Stimulated activated CD8-positive, alpha-beta memory T cell treated with anti-CD3 and anti-CD28 coated beads, Interleukin-7, amount 100 ng/mL, for 48 hours (primary cell): ENCODE measurements at places on chromosomes 6 and 20.

DNA sequence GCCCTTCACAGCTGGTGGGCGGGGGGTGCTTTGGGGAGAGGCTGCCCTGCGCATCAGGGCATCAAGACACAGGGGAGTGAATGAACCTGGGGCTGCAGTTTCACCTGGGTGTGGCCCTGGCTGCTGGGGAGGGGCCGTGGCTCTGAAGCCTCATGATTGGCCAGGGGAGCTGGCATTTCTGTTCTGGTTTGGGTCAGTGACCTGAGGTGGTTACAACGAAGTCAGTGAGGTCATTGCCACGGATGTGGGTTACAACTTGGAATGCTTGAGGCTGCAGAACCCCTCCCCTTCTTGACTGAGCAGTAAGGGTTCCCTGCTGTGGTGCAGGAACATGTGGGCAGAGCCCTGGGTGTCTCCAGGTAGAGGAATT is 3.0 kb downstream of the TCEA2 start:
- peak; percentile 72 for DNase-seq

DNA sequence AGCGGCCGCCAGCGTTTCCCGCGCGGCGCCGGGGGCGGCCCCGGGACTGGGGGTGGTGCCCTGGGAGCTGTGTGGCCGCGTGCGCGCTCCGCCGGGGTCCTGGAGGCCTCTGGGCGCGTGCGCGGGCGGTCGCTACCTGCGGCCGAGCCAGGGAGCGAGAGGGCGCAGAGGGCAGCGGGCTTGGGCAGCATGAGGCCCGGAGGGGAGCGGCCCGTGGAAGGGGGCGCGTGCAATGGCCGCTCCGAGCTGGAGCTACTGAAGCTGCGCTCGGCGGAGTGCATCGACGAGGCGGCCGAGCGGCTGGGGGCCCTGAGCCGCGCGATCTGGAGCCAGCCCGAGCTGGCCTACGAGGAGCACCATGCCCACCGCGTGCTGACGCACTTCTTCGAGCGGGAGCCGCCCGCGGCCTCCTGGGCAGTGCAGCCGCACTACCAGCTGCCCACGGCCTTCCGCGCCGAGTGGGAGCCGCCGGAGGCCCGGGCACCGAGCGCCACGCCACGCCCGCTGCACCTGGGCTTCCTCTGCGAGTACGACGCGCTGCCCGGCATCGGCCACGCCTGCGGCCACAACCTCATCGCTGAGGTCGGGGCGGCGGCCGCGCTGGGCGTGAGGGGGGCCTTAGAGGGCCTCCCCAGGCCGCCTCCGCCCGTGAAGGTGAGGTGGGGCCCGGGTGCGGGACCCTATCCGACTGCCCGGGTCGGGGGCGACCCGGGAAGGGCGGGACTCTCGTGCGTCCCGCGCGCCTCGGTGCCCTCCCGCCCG is at the start of gene PM20D2:
TSS of gene PM20D2 (plus strand) at position 100 of the 762 bp plus-strand sequence. CDS start at position 190, 90 bp downstream.
- peak; percentile 55 for DNase-seq

DNA sequence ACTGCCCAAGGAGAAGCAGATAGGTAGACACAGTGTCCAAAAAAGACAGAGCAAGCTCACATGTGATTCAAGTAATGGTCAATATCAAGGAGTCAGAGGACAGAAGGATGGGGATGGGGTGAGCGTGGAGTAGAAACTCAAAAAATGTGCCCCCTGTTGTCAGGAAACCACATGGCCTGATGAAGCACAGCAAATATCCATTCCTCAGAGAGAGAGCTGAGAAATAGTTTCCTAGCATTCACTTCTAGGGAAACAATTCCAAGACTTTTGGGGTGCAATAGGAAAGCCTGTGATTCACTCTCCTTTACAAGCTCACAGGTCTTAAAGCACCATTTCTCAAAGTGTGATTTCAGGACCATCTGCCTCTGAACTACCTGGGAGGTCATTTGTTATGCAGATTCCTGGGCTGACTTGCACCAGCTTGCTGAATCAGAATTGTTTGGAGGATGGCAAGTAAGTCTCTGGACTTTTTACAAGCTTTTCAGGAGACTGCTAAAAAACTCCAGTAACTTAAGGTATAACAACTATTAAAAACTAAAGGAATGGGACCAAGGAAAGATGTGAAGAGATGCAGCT is 432.8 kb downstream of the HDGFL1 start:
- DNase-seq = no peak

GRCh38 chr20:34364223-34364506 is 1.1 kb downstream of the ITCH start:
- no peak for DNase-seq
